NCI-H345 (cell line): ENCODE measurements at places on chromosomes 2 and 18.

DNA sequence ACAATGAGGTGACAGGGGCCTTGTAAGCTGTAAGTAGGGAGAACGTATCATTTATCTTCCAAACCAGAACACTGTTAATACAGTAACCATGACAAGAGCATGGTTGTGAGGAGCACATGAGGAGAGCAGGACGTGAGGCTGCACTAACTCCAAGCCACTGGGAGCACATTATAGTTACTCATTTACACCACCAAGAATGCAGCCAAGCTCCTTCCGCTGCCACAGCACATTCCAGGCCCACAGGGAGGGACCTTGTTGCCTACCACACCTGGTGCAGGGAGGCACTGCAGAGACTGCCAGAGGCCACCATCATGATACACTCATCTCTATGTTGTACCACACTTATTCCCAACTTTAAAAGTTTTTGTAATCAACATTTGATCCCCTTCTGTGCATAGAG lies 13.5 kb upstream of the SFXN5 start:
- DNase-seq = no peak

DNA sequence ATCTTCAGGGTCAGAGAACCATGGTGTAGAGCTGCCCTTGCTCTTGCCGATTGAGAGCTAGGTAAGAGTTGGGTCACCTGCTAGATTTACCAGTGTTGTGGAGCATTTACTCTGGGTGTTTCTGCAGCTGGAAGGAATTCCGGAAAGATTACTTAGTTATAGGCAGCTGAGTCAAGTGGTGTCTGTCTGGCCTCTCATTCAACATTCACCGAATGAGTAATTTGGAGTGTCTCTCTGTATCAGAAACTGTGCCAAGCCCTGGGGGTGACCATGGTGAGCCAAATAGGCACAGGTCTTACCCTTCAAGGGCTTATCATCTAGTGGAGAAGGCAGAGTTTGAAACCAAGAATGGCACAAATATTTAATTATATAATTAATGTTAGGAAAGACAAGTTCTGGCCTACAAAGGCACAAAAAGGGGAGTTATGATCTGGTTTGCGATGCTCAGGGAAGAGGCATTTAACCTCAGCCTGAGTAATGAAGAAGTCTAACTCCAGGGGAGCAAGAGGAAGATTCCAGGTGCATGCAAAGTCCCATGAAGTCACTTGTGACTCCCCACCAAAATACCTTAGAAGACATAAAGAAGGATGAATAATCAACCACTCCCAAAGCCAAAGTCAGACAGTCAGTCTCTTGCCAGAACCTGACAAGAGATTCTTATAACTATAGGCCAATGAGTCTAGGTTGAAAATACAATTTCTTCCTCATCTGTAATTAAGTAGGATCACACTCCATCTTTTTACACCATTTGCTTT lies 12.5 kb downstream of the SETBP1 start:
- DNase-seq = no peak

DNA sequence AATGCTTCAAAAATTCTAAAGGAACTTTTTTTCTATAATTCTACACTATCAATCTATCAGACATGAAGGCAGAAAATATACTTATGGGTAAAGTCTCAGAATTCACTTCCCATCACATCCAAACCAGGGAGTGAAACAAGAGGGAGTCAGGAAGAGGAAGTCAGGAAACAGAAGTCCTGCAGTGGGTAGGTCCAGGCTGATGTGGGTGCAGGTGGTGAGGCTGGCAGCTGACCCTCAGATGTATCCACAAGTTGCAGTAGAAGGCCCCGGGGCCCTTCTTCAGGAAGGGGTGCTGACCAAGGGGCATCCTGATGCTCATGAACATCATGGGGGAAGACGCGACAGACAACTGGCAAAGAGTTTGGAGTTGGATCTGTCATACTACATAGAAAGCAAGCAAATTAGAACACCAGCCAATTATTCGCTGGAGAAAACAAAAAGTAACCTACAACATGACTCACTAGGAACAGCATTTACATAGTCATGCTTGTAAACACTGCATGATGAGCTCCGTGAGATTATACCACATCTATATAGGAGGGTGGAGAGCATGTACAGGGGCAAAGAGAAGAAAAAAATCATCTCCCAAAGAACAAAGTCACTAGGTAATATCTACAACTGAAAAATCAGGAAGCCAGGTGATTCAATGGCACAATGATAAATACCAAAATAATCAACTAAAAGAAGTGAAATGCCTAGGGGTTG lies 4.2 kb downstream of the UXS1 start:
- no peak for DNase-seq

DNA sequence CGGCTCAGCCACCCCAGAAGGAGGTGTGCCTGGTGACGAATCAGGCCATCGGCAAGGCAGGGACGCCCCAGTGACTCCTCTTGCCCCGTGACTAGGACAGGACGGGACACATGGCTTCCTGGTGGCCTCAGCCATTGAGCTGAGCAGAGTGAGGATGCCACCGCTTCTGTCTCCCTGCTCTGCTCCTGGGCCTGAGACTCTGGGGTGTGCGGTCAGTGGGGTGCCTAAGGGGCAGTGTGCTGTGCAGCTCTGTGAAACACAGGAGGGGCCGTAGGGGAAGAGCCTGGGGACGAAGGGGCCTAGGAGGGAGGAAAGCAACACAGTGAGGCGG lies 24.3 kb downstream of the IGFBP5 start:
- no peak for DNase-seq

DNA sequence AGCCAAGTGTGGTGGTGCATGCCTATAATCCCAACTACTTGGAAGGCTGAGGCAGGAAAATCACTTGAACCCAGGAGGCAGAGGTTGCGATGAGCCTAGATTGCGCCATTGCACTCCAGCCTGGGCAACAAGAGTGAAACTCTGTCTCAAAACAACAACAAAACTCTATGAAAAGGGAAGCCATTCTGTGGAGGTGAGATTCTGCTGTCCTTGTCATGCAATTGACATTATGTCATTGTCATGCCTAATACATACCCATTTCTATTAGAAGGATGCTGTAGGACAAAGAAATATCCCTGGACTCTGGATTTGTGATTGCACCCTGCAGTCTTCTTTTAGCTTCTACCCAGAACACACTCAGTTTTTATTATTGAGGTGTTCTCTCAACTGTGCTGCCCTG lies 8.6 kb downstream of the RASGRP3 start:
- DNase-seq = no peak

GRCh38 chr2:28219758-28220368 lies 172.8 kb upstream of the FOSL2 start:
- no peak for DNase-seq

DNA sequence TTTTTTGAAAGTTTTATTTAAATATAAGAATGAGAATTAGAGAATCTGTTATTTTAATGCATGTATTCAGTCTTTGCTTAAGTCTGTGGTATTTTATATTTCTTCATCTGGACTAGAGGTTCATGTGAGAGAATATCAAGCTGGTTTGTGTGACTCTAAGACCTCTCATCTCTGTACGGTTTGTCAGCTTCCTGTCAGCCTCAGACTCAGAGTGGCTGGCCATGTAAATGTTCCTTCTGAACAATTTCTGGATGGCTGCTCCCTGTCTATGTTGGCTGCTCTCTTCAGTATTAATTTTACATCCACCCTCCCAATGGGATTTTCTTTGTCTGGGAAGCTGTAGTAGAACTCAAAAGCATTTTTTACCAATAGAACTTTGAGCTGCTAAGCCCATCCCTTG lies 225.3 kb upstream of the THUMPD2 start:
- DNase-seq = no peak

- DNase-seq = no peak
These were observed 113.0 kb downstream of the EFEMP1 start for GRCh38 chr2:55810622-55811020.

GRCh38 chr18:36050479-36050878 lies 16.9 kb downstream of the RPRD1A start:
- no peak for DNase-seq

- DNase-seq = no peak
These were observed 303.9 kb downstream of the ZEB2 start for GRCh38 chr2:144215701-144216675.

DNA sequence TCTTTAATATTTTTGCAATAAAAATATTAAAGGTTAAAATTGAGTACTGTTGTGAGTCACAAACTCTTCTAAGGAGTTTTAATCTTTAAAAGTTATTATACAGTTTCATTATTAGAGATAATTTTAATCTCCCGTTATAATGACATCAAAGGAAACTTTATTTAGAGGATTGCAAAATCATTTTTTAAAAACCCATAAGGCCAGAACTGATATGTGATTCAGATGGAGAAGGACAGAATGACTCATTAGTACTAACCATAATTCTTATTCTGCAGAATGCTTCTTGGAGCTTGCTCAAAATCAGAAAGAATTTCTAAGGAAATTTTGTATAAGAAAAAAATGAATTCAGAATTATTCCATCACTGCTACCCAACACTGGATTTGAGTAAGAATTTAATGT lies 12.5 kb upstream of the HNRNPLL start:
- DNase-seq = no peak

DNA sequence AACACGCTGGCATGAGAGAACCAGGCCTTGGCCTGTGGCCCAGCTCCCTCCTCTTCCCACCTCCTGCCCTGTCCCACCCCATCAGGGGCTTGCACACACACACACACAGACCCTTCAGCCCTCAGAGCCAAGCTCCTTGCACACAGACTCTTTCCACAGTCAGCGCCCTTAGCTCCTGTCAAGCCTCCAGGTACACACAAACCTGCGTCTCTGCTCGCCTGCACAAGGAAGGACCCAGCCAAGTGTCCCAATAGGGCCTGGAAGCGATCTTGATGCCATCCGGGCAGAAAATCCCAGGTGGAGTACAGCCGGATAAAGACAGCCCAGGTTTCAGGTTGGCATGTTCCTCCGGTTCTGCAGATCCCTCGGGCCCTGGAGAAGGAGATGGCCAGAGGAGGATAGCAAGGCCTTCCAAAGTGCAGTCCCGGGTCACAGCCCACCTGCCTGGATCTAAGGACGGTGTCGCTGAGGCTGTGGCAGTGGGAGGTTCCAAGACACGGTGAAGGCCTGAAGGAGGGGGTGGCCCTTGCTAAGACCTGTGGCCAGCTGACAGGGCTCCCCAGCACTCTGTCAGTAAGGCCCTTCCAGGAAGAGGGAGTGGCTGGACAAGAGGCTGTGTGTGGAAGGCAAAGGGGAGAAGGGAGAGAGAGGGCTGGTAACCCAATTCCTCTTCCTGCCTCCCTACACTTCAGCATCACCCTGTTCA lies 18.5 kb upstream of the STEAP3 start:
- no peak for DNase-seq

- DNase-seq = peak; percentile 53
These were observed 16.5 kb downstream of the B3GNT7 start for GRCh38 chr2:231411831-231412617.

GRCh38 chr2:40403233-40403836 lies 48.6 kb downstream of the SLC8A1 start:
- DNase-seq = no peak

- DNase-seq = no peak
These were observed 36.6 kb downstream of the DARS1 start for GRCh38 chr2:135948642-135949355.

DNA sequence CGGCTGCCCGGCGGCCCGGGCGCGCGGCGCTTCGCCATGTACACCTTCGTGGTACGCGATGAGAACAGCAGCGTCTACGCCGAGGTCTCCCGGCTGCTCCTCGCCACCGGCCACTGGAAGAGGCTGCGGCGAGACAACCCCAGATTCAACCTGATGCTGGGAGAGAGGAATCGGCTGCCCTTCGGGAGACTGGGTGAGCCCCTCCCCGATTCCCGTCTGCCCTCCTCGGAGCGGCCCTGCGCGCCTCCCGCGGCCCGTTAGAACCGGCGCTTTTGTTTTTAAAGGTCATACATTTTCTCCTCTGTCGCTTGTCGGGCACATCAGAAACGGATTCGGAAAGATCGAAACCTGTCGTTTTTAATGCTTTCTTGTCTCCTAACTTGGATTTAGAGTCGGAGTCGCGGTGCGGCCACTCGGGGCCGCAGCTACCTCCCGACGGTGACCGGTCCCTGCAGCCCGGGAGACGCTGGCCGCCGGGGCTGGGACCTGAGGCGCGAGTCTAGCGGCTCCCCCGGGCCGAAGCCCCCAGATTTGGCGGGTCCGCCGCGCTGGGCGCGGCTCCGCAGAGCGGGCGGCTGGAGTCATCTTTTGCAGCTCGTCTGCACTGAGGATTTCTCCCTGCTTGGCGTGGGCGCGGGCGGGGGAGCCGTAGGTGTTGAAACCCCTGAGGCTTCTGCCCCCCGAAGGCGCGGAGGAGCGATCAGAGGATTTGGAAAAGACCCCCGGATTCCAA lies 519 bp downstream of the TTL start:
- DNase-seq = peak; percentile 28

DNA sequence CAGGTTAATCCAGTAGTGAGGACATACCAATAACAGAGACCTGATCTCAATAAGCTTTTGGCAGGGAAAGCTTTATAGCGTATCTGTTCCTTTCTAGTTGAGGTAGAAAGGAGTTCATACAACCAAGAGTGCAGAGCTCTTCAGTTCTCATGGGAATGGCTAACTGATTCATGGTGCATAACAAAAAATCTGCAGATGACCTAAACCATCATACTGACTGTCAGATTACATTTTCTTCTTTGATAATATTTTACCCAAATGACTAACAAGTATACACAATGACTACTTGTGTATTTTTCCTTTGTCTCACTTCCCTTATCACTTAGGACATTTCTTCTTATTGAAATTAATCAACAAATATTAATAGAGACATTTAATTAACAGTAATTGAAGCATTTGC lies 140.0 kb upstream of the SERTAD2 start:
- no peak for DNase-seq

GRCh38 chr2:68934021-68934420 lies 18.7 kb downstream of the GKN2 start:
- DNase-seq = no peak

DNA sequence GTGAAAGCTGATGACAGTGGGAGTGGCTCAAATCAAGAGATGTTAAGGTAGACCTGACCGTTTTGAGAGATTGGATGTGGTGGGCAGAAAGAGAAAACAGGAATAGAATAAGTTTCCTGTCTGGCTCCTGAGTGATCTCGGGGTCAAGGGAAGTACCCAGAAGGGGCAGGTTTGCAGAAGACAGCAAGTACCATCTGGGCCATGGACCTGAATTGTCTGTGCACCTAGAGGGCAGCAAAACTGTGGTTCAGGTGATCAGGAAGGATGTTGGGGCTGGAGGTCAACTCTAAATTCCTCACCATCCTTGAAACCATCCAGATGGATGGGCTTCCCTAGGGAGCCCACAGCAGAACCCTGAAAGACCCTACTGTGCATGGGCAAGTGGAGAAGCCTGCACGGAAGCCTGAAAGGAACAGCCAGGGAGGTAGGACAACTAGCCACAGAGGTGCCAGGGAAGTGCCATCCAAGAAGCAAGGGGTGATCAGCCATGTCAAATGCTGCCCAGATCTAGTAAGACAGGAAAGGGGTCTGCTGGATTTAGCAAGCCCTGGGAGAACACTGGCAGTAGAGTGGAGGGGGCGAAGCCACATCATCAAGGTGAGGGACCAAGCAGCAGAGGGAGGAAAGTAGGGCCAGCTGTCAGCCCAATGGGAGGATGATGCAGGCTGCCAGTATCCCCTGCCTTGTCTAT lies 8.0 kb downstream of the TEX261 start:
- DNase-seq = no peak

- no peak for DNase-seq
These were observed 290.8 kb downstream of the DYSF start for GRCh38 chr2:71743995-71744675.
